ENCODE measurements at places on chromosomes 1 and 21. TPM values are rescaled to one million over a fixed set of nuclear protein-coding genes. Genes with fewer than 3 reads are reported as not detected.

- H3K27ac ChIP-seq = no peak overlapping the region
- H3K4me3 ChIP-seq = no peak overlapping the region
These were observed 157.0 kb downstream of the RERE start for GRCh38 chr1:8660411-8660828.

DNA sequence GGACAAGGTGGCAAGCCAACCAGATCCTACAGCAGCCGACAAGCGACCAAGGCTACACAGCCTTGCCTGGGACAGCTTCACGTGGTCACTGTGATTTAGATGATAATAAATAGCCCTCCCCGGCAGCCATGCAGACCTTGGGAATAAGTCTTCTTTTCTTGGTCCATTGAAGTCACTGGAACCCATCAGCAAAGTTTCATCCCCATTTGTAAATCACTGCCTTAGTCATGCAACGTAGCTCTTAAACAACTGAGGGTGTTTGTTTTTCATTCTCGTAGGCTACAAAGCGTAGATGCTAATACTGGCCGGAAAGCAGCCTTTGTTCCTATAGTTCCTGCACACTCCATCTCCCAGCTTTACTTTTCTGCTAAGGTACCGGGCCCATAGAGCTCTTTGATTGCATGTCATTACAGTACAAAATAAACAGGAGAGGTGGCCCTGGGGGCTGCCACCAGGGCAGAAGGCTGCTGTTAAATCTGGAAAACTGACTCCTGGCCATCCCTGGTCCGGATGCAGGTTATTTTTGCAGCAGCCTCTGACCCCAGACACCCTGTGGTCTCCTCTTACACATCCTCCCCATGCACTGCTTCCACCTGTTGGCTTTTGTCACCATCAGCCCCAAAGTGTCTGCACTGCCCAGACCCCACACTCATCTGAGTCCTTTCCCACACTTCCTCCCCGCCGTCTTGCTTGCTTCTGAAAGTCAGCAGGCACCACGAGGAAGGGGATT, 105.5 kb downstream of the TOMM20 start:
- H3K4me3 ChIP-seq = no peak overlapping the region
- H3K27me3 ChIP-seq = no peaks in the 10 kb centered on the region
- no peaks in the 10 kb centered on the region for H3K36me3 ChIP-seq
- DNase-seq = peak; percentile 15
- H3K4me1 ChIP-seq = peaks cover 16% of the 10 kb centered on the region

AMPD1 gene
- not detected for total RNA-seq

AGRN gene
- total RNA-seq = 144 TPM

- H3K27me3 ChIP-seq = peaks cover 9% of the 10 kb centered on the region
- H3K27ac ChIP-seq = no peak overlapping the region
- no peak overlapping the region for H3K4me3 ChIP-seq
- peaks cover 12% of the 10 kb centered on the region for H3K4me1 ChIP-seq
- peaks cover 6% of the 10 kb centered on the region for H3K36me3 ChIP-seq
These were observed 21.7 kb downstream of the ZP4 start for GRCh38 chr1:237868817-237869600.

- no peak overlapping the region for H3K27ac ChIP-seq
- H3K4me3 ChIP-seq = no peak overlapping the region
- DNase-seq = no peak
- H3K27me3 ChIP-seq = no peaks in the 10 kb centered on the region
These were observed 428.0 kb upstream of the BEND5 start for GRCh38 chr1:49204720-49205119.

GRCh38 chr1:80036690-80037432, 1030.3 kb upstream of the ADGRL4 start:
- H3K27me3 ChIP-seq = no peaks in the 10 kb centered on the region
- no peaks in the 10 kb centered on the region for H3K36me3 ChIP-seq
- H3K4me1 ChIP-seq = no peaks in the 10 kb centered on the region
- no peak overlapping the region for H3K4me3 ChIP-seq
- no peak overlapping the region for H3K27ac ChIP-seq

GRCh38 chr1:233327651-233328141, at the start of gene MAP3K21:
MAP3K21 (plus strand) TSS chr1:233327724; CDS start chr1:233328029, 305 bp downstream.
- no peak for DNase-seq
- H3K4me3 ChIP-seq = peak within 1 kb of the TSS; percentile 79
- H3K27ac ChIP-seq = no peak within 1 kb of the TSS
- peaks cover 29% of the 10 kb centered on the region for H3K4me1 ChIP-seq

GRCh38 chr1:20987831-20988825, 188.6 kb downstream of the EIF4G3 start:
- H3K27me3 ChIP-seq = no peaks in the 10 kb centered on the region
- H3K4me3 ChIP-seq = no peak overlapping the region
- peaks cover 8% of the 10 kb centered on the region for H3K4me1 ChIP-seq
- DNase-seq = no peak

SPATA17 gene
- 3.5 TPM for total RNA-seq

DNA sequence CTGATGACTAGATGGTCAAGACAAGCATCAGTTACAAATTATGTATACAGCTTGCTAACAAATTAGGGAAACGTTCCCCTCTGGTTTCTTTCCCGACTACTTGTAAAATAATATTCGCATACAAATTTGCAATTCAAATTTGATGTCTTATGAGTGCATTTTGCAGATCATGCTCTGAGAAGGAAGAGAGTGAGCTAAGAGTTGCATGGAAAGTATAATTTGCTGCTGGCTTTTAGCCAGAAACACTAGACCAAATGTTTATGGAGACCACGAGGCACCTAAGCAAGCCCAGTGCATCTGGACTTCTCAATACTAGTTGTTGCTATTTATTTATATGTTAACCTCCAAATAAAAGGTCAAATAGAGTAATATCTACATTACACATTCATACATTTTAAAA, 216.0 kb downstream of the SMYD3 start:
- 0 out of 2 replicates have a peak, but pooled peaks cover 10% of the 10 kb centered on the region for H3K4me1 ChIP-seq
- no peaks in the 10 kb centered on the region for H3K36me3 ChIP-seq
- no peak overlapping the region for H3K4me3 ChIP-seq
- H3K27ac ChIP-seq = no peak overlapping the region
- no peaks in the 10 kb centered on the region for H3K27me3 ChIP-seq
